PC-9 (cell line): ENCODE measurements at places on chromosomes 6 and 20.

GRCh38 chr6:148269386-148269785 is 73.3 kb upstream of the SASH1 start:
- DNase-seq = no peak

DNA sequence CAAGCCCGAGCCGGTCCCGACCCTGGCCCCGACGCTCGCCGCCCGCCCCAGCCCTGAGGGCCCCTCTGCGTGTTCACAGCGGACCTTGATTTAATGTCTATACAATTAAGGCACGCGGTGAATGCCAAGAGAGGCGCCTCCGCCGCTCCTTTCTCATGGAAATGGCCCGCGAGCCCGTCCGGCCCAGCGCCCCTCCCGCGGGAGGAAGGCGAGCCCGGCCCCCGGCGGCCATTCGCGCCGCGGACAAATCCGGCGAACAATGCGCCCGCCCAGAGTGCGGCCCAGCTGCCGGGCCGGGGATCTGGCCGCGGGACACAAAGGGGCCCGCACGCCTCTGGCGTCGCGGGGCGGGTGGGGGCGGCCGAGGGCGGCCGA is 37.5 kb downstream of the YTHDF1 start:
- no peak for DNase-seq

DNA sequence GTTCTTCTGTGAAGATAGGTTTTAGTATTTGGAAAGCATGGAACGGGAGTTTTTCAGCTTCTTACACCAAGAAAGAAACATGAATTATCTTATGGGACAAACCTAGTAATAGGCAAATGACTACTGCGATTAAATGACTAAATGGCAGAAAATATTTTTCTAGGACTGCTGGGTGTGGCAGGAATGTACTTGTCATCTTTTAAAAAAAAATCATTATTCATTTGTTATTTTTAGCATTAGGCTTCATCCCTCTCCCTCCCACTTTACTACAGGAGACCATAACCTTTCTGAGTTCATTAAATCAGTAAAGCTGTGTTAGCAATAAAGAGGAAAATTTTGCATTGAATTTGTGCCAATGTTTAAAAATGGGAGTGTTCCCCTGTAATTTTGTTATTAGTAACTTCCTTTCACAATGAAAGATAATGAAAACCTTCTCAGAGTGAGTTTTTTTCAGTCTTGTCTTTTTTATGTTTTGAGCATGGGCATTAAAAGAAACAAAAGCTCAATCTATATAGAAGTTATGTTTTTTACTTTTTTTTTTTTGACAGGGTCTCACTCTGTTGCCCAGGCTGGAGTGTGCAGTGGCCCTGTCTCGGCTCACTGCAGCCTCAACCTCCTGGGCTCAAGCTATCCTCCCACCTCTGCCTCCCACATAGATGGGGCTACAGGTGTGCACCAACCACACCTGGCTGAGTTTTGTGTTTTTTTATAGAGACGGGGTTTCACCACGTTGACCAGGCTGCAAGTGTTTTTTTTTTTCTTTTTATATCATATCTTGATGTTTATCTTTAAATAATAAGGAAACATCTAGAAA is 105.6 kb upstream of the CLDN20 start:
- no peak for DNase-seq

- no peak for DNase-seq
Observed at GRCh38 chr6:28710466-28711191, 184.9 kb downstream of the GPX5 start.

DNA sequence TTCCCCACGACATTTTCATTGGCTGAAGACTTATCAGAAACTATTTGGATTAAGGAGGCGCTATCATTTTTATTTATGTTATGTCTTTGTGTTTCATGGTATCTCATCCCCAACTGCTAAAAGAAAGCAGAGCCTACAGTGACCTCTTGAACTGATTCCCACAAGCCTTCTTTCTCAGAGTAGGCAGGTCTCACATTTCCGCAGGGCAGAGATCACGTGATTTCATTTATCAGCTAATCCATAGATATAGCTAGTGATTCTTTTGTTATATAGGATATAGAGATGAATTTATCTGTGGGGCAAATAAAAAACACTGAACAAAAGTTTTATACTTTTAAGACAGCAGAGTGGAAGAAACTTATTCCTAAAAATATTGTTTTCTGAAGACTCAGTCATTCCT is 25.0 kb upstream of the POPDC3 start:
- DNase-seq = no peak

- DNase-seq = no peak
Observed at GRCh38 chr20:23125625-23126191, 39.6 kb upstream of the CD93 start.

- DNase-seq = no peak
Observed at GRCh38 chr20:10059006-10059405, 24.2 kb downstream of the ANKEF1 start.

DNA sequence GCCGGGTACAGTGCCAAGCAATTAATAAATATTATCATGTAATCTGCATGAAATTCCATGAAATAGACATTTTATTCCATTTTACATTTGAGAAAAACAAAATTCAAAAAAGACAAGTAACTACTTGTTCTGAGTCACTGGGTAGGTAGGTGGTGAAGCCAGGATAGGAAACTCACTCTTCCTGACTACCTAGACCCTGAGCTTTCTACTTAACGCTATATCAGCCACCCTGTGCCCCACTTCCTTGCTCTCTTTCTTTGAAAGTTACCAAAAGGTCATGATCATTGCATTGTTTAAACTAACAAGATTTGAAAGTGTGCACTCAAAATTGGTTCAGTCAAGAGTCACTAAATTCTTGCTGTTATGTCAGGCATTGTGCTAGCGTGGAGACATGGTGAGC is 235.7 kb downstream of the CD83 start:
- DNase-seq = no peak

- no peak for DNase-seq
Observed at GRCh38 chr6:35610830-35611229, 77.9 kb downstream of the FKBP5 start.

DNA sequence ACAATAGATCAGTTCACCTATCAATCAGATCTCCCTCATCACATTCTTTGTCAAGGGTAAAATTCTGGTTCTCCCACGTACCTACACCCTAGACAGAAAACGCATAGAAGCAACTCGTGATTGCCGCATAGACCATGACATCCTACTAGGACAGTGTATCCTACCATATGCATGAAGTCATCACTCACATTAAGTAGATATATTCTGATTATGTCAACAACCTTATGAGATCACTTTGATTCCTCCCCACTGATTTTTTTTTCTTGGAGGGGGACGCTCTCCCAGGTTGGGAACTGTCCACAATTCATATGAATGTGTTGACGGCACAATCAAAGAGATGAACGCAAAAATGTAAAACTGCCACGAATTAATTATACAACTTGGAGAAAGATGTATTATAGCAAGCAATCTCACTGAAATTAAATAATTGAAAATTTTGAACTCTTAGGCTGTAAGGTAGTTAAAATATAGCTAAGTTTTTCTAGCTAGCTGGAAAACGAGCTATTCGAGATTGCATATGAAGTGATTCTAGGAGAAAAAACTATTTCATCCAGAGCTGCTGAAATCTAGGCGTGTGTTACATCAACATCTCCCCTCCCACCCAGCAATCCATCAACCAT is 82.5 kb upstream of the CCDC28A start:
- DNase-seq = no peak

DNA sequence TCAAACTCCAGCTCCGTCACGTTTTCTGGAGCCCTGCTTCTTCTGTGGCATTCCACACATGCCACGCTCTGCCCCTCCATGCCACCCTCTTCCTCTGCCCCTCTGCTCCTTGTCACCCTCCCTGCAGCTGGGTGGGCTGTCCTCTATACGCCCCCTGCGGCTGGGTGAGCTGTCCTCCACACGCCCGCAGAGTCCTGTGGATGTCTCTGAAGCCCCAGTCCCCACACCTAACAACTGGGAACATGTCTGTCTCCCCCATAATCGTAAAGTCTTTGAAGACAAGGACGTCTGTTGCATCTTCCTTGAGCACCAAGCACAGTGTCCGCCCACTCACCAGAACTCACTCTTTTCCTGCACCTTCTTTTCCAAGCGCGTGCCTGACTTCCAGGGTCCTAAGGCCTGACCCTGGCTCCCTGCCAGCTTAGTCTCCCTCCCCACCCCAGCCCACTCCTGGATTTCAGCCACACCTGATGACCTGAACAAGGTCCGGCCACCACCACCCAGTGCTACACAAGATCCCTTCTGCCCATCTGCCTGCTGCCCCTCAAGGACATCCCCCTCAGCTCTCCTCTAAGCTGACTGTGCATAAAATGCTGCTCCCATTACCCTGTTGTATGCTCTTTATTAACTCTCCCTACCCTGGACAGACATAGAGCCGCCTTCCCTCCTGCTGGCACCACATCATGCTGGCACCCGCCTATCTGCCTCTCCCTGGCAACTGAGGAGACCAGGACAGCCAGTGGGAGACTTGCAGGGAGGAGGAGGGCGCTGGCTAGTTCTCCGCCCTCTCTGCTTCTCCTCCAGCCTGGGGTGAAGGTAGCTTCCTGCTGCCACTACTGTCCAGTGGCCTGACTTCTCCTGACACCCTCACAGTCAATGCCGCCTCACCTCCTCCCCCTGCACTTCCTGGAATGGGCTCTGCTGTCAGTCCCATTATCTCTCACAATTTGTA is 10.7 kb upstream of the PRR18 start:
- DNase-seq = no peak

DNA sequence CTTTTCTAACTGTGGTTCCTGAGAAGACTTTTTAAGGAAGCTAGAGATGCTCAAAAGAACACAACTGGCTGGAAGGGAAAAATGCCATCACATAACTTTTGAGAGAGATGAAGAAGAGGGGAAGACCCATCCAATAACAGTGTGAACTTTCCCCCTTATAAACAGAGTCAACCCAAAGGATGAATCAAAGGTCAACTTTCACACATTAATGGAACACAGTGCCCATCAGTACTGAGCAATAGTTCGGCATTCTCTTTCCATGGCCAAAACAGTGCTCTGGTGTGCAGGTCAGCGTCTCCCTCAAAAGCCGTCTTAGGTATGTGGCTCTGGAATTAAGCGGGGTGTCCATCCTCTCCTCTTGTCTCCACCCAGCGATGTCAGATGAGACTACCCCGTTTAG is 130.4 kb downstream of the GJA10 start:
- DNase-seq = no peak

GRCh38 chr6:156563714-156564113 is 213.5 kb upstream of the ARID1B start:
- no peak for DNase-seq

DNA sequence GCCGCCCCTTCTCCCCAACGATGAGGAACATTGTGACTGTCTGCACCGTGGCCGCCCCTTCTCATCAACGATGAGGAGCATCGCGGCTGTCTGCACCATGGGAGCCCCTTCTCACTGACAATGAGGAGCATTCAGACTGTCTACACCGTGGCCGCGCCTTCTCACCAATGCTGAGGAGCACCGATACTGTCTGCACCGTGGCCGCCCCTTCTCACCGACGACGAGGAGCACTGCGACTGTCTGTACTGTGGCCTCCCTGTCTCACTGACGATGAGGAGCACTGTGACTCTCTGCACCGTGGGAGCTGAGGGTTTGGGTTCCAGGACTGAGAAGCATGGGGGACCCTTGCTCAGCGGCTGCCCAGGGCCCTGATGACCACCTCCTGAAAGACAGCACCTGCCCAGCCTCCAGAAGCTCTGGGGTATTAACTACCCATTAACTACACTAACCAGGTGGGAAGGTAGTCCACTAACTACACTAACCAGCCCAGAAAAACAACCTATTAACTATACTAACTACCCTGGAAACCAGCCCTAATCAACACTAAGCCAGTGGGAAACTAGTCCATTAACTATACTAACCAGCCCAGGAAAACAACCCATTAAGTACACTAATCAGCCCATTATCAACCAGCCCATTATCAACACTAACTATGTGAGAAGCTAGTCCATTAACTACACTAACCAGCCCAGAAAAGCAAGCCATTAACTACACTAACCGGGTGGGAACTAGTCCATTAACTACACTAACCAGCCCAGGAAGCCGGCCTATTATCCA is 116.9 kb downstream of the TAF4 start:
- no peak for DNase-seq

DNA sequence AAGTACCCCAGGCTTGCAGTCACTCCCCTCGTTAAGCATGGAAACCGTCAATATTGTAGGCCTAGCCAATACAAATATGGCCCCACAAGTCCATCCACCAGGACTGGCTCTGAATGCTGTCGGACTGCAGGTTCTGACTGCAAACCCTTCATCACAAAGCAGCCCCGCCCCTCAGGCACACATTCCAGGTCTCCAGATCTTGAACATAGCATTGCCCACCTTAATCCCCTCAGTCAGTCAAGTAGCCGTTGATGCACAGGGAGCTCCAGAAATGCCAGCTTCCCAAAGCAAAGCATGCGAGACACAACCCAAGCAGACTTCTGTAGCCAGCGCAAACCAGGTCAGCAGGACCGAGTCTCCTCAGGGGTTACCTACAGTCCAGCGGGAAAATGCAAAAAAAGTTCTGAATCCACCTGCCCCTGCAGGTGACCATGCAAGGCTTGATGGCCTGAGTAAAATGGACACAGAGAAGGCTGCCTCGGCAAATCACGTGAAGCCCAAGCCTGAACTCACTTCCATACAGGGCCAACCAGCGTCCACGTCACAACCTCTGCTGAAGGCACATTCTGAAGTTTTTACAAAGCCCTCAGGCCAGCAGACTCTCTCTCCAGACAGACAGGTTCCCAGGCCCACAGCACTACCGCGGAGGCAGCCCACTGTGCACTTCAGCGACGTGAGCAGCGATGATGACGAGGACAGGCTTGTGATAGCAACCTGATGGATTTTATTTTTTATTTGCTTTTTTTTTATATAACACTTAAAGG is 126.2 kb upstream of the EDN1 start:
- DNase-seq = no peak
